ENCODE measurements at places on chromosomes 5 and 9.

DNA sequence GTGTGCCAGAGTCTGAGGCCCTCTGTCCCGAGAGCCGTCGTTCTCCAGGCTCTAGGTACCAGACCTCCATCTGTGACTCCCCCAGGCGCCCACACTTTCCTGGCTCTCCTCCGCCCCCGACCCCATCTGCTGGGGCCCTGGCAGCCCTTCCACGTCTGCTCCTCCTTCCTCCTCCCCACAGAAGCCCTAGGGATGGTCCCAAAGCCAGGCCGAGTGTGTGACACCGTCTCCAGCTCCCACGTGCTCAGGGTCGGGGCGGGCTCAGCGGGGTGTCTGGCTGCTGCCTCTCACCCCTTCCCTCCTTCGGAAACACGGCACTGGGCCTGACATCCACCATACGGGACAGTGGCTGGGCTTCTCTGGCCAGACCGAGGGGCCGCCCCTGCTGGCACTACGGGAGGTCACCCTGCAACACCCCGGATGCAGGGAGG lies 20.5 kb upstream of the SLC6A19 start:
- no peak for DNase-seq

DNA sequence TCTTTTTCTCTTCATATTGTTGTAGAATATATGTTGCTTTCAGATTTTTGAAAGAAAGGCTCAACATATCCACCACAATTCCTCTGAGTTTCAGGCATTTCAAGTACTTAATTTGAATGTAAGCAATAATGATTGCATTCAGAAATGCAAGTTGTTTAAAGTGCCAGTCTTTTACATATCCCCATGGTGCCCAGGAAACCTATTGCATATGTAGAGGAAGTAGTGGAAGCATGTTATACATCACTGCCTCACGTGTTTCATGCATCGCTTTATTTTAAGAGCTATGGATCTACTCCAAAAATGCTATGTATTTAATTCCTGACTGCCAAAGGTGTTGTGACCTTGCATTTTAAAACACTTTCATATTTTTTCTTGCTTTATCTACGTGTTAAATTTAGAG lies 28.1 kb downstream of the CPEB4 start:
- DNase-seq: no peak

GRCh38 chr5:17839848-17840247 lies 205.6 kb downstream of the TAF11L14 start:
- DNase-seq: no peak

DNA sequence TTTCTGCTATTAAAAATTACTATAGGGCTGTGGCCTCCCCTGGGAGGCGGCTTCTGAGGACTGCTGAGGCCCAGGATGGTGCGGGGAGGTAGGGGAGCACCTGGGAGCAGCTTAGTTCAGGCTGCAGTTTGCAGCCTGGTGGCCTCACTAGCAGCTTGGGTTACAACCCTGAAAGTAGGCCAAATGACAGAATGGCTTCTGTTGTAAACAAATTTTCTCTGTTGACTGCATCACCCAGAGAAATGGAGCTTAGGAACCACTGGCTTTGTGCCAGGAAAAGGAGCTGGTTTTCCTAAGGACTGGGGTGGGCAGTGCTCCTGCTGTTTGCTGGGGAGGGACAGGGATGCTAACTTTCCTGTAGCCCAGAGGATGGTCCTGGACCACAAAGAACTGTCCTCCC lies 130.3 kb downstream of the ENTREP1 start:
- DNase-seq: no peak

DNA sequence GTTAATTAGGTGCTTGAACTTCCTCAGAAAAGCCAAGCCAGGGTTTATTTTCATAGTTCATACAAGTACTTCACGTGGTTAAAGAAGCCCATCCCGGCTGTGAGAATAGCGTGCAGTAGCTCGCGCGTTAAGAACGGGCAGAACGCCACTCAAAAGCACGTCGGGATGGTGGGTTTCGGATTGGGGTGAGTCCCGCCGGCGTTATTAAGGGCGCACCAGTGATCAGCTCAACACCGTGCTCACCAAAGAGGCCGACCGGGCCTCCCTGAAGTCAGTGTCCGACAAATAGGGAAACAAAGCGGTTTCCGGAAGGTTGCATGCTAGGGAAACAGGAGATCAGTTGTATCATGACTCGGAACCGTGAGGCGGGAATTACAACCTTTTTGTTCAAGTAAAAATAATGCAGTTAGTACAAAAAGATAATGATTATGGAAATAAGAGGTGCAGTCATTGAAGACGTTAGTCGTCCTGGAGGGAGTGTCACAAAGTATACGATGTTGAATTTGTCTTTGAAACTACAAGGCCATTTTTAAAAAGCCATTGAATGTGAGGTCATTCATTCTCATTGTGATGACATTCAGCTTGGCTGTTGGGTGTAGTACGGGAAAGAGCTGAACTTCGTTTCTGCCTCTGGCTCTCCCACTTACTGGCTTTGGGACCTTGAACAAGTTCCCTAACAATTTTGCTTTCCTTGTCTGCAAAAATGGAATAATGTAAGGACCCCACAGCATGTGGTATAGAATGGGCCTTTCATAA lies 992 bp downstream of the SETD9 start:
- DNase-seq: peak; percentile 64

DNA sequence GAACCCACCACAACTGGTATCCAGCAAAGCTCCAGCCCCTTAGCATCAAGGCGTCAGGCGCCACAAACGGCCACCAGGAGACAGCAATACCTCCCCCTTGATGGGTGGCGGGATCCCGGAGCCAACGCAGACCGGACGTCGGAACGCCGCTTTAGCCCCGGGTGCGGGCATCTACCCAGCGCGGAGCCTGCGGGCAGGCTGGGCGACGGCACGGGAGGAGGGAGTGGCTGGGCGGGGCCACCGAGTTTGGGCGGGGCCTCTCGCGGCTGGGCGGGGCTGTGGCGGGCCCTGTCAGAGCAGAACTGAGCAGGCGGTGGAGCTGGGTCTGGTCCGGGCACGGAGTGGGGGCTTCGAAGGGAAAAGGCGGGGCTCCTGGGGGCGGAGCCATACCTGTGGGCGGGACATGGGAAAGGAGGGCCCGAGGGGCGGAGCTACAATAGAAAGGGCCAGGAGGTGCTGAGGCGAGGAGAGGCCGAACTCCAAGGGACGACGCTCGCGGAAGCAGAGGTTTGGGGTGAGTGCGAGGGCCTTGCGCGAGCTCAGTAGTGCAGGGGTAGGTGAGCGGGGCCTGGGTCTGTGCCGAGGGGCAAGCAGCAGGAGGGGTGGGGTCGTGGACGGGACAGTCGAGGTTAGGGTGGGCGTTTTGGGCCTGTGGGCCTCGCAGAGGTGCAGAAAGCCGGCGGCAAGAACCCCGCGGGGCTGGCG lies 40.2 kb upstream of the GARNL3 start:
- peak; percentile 92 for DNase-seq

DNA sequence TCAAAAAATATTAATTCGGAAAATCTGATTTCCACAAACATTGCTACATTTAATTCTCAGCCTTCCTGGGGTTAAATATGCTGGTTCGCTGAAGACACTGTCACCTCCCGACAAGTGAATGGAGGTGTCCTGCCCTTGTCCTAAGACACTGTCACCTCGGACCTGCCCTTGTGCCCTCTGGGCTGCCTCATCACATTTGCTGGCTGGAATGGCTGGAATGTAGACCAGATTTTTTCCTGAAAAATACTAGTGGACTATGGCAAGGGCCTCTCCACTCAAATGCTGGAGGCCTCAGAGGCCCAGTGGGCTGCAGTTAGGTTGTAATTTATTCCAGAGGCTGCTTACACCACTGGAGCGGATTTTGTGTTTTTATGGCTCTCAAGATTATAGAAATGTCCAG lies 28.2 kb downstream of the CACNA1B start:
- no peak for DNase-seq

- DNase-seq: no peak
Observed at GRCh38 chr9:116482740-116483139, 204.4 kb upstream of the TRIM32 start.

DNA sequence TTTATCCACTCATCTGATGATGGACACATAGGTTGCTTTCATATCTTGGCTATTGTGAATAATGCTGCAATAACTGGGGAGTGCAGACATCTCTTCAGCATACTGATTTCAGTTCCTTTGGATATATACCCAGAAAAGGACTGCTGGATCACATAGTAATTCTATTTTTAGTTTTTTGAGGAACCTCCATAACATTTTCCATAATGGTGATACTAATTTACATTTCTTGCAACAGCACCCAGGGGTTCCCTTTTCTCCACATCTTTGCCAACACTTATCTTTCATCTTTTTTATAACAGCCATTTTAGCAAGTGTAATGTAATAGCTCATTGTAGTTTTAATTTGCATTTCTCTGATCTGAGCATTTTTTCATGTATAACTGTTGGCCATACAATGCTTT lies 34.1 kb upstream of the NR4A3 start:
- DNase-seq: no peak

- peak; percentile 34 for DNase-seq
Observed at GRCh38 chr9:137645211-137645610, 26.4 kb downstream of the EHMT1 start.

DNA sequence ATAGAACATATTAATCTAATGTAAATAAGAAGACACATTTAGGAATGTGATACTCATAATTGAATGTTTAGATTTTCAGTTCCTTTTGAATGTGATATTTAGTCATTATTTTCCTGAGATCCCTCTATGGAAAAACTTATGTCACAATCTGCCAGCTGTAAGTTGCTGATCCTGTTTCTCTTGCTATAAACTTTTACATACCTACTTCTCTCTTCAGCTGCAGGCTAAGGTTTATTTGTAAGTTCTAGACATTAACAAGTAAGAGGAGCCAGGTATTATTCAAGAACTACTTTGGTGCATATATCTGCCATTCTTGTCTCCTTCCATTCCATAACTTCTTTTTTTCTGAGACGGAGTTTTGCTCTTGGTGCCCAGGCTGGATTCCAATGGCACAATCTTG lies 462.4 kb downstream of the PRR16 start:
- DNase-seq: no peak

DNA sequence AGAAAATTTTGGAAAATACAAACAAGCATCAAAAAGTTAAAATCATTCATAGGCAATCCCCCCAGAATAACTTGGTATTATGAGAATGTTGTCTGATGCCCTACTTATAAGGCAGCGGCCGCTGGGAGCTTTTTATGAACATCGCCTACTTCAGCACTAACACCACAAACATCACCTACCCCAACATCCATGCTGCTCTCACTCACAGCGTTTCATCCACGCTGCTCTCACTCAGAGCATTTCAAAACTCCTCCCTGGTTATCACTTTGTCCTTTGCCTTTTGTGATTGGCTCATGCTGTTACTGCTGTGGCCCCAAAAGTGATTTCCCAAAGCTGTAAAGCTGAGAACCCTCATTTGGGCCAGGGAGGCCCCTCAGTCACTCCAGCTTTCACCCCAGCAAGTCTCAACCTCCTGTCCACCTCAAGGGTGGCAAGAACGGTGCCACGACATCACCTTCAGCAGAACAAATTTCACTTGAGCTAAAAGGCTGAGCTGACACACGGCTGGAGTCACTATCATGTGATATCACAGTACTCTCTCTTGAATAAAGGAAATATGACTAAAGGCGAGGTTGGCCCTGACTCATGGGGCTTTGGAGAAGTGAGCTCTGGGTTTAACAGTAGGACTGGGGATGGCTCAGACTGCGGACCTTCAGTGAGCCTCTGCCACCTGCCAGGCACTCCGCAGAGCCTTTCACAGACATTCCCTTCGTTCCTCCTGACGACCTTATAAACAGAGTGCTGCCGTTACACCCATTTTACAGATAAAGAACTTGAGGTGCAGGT lies 25.2 kb downstream of the SHC3 start:
- DNase-seq: no peak

GRCh38 chr5:58266402-58266801 lies 193.5 kb downstream of the PLK2 start:
- DNase-seq: no peak

DNA sequence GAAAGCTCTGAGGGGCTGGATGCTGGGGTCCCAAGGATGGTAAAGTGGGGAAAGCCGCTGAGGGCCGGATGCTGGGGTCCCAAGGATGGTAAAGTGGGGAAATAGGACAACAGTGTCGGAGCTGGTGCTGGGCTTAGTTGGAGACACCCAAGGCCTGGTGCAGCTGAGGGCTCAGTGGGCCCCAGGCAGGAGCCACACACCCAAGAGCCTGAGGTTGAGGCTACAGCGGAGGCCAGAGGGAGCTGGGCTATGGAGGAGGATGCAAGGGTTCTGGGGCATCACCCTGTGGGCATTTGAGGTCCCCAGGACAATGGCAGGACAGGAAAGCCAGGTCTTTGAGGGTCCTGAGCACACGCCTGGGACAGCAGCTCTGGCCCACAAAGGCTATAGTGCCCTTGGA lies 19.1 kb upstream of the SLC9A3 start:
- DNase-seq: no peak

DNA sequence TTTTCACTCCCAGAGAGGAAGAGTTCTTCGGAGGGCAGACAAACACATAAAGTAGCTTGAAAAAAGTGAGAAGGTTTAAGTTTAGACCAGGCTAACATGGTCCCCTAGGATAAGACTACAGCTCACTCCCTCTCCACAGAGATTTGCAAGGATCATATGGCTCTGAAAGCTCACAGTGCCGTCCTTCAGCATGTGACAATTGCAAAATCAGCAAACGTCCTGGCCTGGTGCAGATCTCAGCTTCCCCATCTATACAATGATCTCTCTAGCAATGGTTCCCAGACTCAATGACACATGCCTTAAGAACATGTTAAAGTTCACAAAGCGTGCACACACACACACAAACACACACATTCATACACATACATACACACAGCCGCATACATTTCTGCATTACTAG lies 327.6 kb downstream of the ACTL7B start:
- DNase-seq: no peak

DNA sequence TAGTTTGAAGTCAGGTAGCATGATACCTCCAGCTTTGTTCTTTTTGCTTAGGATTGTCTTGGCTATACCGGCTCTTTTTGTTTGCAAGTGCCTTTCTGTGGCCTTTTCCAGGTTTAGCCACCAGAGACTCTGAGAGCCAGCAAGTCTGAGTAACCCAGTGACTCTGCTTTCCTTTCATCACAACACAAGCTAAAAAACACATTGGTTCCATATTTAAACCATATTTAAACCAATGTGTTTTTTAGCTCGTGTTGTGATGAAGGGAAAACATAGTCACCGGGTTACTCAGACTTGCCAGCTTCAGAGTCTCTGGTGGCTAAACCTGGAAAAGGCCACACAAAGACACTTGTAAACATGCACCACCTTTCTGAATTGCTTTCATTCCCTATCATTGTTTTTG lies 493.3 kb downstream of the NTRK2 start:
- no peak for DNase-seq

DNA sequence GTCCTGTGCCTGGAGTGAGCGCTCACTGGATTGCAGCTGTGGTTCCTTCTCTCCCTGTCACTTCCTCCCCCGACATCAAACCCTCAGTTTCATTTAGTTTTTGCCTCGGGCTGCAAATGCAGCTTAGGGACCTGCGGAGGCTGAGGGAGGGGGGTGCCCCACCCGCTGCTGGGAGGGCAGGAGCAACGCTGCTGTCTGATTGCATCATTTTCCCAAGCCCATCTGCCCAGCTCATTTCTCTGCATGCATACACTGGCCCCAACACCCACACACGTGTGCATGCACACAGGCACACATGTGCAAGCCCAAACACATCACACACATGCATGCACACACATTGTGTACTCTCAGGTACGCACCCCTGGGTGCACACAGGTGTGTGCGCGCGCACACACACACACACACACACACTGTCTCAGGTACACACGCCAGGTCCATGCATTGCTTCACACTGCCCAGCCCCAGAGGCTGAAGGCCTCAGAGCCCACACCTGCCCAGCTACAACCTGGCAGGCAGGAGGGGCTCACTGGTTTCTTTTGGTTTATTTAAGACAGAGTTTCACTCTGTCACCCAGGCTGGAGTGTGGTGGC lies 3.4 kb downstream of the ASS1 start:
- DNase-seq: peak; percentile 35

All from NCI-H1436 (cell line).